ENCODE measurements at places on chromosomes 3 and 15. TPM values are rescaled to one million over a fixed set of nuclear protein-coding genes. Genes with fewer than 3 reads are reported as not detected.

- DNase-seq = no peak
- H3K4me1 ChIP-seq = no peaks in the 10 kb centered on the region
- no peak overlapping the region for H3K4me3 ChIP-seq
Measured at GRCh38 chr3:147919496-147919895, 510.3 kb downstream of the ZIC1 start.

- no peaks in the 10 kb centered on the region for H3K36me3 ChIP-seq
- no peak overlapping the region for H3K27ac ChIP-seq
- H3K4me1 ChIP-seq = no peaks in the 10 kb centered on the region
- H3K27me3 ChIP-seq = peaks cover 16% of the 10 kb centered on the region
- H3K4me3 ChIP-seq = no peak overlapping the region
Measured at GRCh38 chr15:76118767-76119166, 59.0 kb downstream of the TMEM266 start.

DNA sequence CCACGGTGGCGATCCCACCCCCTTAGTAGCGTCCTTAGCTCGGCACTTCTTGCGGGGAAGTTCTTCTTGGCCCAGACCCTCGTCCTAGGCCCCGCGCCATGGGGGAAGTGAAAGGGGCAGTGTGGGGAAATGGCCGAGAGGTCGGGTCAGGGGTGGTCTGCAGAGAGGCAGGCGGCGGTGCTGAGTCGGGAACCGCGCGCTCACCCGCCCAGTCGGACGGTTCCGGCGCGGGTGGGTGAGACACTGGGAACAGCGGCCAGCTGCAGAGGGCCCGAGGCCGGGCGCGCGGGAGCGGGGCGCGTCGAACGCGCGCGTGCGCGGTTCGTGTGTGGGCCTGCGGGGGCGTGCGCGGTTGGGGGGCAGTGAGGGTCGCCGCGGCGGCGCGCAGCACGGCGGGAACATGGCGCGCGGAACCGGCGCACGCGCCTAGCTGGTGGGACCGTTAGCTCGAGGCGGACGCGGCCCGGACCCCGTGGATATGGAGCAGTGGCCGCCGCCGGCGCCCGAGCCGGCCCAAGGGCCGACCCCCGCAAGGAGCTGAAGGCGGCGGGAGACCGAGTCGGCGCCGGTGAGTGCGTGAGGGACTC is 246.9 kb downstream of the GOLGA6L6 start:
- H3K4me1 ChIP-seq = no peaks in the 10 kb centered on the region
- peaks cover 2% of the 10 kb centered on the region for H3K27me3 ChIP-seq
- no peaks in the 10 kb centered on the region for H3K36me3 ChIP-seq
- no peak overlapping the region for H3K4me3 ChIP-seq
- DNase-seq = peak; percentile 6

- no peak for DNase-seq
- no peaks in the 10 kb centered on the region for H3K27me3 ChIP-seq
- H3K36me3 ChIP-seq = no peaks in the 10 kb centered on the region
- no peaks in the 10 kb centered on the region for H3K4me1 ChIP-seq
Measured at GRCh38 chr3:80307844-80308243, 540.0 kb upstream of the ROBO1 start.

DNA sequence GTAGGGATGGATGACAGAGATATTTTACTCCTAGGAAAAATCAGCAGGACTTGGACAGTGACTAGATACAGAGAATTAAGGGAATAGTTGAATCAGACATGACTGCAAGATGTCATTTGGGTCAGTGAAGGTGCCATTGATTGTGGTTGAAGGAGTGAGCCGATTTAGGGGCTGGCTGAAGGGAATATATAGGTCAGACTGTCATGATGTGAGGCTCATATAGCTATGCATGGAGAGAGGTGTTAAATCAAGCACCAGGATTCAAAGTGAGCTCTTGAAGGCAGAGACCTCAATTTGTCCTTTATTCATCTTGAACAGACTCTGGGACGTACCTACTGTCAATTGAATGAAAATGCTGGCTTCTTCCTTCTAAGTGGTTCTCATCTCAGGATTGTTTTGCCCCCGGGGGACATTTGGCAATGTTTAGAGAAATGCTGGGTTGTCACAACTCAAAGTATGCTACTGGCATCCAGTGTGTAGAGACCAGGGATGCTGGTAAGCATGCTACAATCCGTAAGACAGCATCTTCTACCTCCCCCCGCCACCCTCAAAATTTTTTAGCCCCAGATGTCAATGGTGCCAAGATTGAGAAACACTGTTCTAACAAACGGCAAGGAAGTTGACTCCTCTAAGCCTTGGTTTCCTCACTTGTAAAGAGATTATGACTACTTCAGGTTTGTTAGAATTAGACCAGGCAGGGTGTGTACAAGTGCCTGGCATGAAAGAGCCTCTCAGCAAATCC is 7.8 kb downstream of the ATP2C1 start:
- H3K27me3 ChIP-seq = no peaks in the 10 kb centered on the region
- no peak overlapping the region for H3K27ac ChIP-seq
- DNase-seq = no peak
- peaks cover 52% of the 10 kb centered on the region for H3K4me1 ChIP-seq

GRCh38 chr3:44890258-44890657 is 15.8 kb downstream of the TGM4 start:
- no peak for DNase-seq
- no peak overlapping the region for H3K27ac ChIP-seq

GRCh38 chr15:62886431-62887071 is 156.0 kb upstream of the TPM1 start:
- H3K36me3 ChIP-seq = no peaks in the 10 kb centered on the region
- no peak for DNase-seq
- no peak overlapping the region for H3K27ac ChIP-seq
- no peak overlapping the region for H3K4me3 ChIP-seq

DNA sequence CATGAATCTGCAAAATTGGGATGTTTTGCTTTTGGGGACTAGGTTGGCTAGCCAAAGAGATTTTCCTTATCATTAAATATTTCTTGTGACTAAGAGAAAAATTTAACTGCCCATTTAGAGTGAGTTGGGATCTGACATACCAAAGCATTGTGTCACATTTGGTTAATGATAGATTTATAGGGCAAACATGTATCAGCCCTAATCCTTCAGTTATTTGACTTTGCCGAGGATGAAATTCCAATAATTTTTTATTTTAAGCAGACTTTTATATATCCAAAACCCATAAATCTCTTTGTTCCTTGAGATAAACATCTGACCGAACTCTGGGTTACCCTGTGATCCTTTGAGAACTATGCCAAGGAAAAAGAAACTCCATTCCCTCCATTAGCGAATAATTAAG is 218.9 kb downstream of the CDIN1 start:
- H3K27ac ChIP-seq = no peak overlapping the region
- H3K36me3 ChIP-seq = no peaks in the 10 kb centered on the region
- H3K4me3 ChIP-seq = no peak overlapping the region
- H3K4me1 ChIP-seq = no peaks in the 10 kb centered on the region
- no peak for DNase-seq

- H3K4me1 ChIP-seq = no peaks in the 10 kb centered on the region
- no peaks in the 10 kb centered on the region for H3K27me3 ChIP-seq
- H3K36me3 ChIP-seq = no peaks in the 10 kb centered on the region
- H3K4me3 ChIP-seq = no peak overlapping the region
- H3K27ac ChIP-seq = no peak overlapping the region
Measured at GRCh38 chr3:59265566-59265965, 215.7 kb upstream of the CFAP20DC start.

DNA sequence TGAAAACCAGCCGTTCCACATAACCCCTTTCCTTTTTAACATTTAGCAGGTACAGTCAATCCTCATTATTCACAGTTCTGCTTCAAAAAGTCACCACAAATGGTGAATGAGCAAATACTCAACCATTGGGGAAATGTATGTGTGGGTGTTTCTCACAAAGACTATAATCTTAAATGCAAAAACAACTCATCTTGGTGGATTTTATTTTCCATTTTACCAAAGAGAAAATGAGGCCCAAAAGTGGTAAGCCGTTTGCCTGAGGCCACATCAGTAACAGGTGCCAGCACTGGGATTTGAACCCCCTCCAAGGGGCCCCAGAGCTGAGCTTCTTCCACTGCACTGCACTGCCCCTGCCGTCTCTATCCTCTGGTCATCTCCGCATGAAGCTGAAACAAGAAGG is 208.8 kb downstream of the OSBPL10 start:
- H3K27ac ChIP-seq = no peak overlapping the region
- H3K36me3 ChIP-seq = no peaks in the 10 kb centered on the region

DNA sequence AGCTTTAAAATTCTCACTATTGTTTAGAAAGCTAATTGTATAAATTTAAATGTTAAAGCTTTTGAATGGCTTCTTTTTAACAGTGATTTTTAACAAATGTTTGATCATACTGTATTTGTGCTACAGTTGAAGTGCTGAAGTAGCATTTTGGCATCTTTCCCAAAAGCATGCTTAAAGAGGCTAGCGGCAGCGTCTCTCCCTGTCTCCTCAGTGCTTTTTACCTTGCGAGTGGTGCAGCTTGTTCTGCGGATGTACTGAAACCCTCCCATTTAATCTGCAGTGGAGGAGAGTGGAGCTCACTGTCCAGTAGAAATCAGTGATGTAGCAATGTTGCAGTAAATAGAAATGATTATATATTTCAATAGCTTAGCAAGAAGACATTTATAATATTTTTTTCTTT is 43.7 kb downstream of the LRRC49 start:
- peaks cover 26% of the 10 kb centered on the region for H3K27me3 ChIP-seq
- no peak overlapping the region for H3K4me3 ChIP-seq
- H3K4me1 ChIP-seq = no peaks in the 10 kb centered on the region

- no peak overlapping the region for H3K27ac ChIP-seq
- H3K4me3 ChIP-seq = no peak overlapping the region
- H3K36me3 ChIP-seq = no peaks in the 10 kb centered on the region
- H3K27me3 ChIP-seq = peaks cover 13% of the 10 kb centered on the region
Measured at GRCh38 chr3:155391551-155391958, 98.1 kb upstream of the STRIT1 start.

GRCh38 chr3:191260431-191261303 is 61.6 kb downstream of the OSTN start:
- no peak overlapping the region for H3K4me3 ChIP-seq
- no peaks in the 10 kb centered on the region for H3K4me1 ChIP-seq
- no peak overlapping the region for H3K27ac ChIP-seq
- peaks cover 2% of the 10 kb centered on the region for H3K27me3 ChIP-seq
- no peaks in the 10 kb centered on the region for H3K36me3 ChIP-seq

- DNase-seq = no peak
- no peak overlapping the region for H3K4me3 ChIP-seq
Measured at GRCh38 chr3:143478115-143478693, 358.6 kb downstream of the CHST2 start.

- peaks cover 8% of the 10 kb centered on the region for H3K27me3 ChIP-seq
- H3K36me3 ChIP-seq = no peaks in the 10 kb centered on the region
- H3K4me3 ChIP-seq = no peak overlapping the region
Measured at GRCh38 chr3:102240720-102241119, 194.1 kb upstream of the ZPLD1 start.

DNA sequence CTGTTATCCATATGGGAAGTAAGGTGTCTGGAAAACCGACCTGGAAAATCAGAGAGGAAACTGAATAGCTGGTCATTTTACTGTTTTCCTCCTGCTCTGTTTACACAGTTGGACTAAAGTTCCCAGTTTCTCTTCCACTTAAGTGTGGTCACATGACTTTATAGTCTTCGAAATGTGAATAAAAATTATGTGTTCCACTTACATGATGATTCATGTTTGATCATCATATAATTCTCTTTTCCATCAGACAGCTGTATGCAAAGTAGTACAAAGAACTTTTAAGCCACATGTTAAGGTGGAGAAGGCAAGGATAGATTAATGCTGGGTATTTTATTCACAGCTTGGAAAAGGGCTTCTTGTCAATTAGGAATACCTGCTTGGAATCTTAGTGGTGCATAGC is 525.5 kb upstream of the BCHE start:
- no peaks in the 10 kb centered on the region for H3K4me1 ChIP-seq
- DNase-seq = no peak
- H3K27me3 ChIP-seq = no peaks in the 10 kb centered on the region
- H3K36me3 ChIP-seq = no peaks in the 10 kb centered on the region
- H3K4me3 ChIP-seq = no peak overlapping the region

DNA sequence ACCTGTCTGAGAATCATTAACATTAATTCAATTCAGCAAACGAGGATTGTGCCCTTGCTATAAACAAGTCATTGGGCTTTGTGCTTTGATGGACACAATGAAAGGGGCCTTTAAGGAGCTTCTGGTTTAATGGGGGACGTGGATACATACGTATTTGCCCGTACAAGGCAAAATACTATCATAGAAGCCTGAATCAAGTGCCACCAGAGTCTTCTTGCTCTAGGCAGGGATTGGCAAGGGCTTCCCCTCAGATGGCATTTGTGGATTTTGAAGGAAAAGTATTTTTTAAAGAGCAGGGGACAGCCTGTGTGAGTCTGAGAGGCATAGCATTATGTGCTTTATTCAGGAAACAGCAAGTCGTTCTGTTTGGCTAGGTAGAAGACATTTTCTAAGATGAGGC is 83.7 kb upstream of the NEDD4 start:
- H3K4me1 ChIP-seq = no peaks in the 10 kb centered on the region
- peaks cover 5% of the 10 kb centered on the region for H3K27me3 ChIP-seq
- DNase-seq = no peak

GRCh38 chr3:127218454-127218922 is 25.6 kb downstream of the PRR23E start:
- H3K4me1 ChIP-seq = no peaks in the 10 kb centered on the region
- no peak overlapping the region for H3K27ac ChIP-seq

- no peak for DNase-seq
- H3K4me1 ChIP-seq = peaks cover 27% of the 10 kb centered on the region
- peak overlapping the region; percentile 3 for H3K27ac ChIP-seq
- no peaks in the 10 kb centered on the region for H3K27me3 ChIP-seq
Measured at GRCh38 chr3:5162102-5162501, 25.4 kb upstream of the EDEM1 start.

DNA sequence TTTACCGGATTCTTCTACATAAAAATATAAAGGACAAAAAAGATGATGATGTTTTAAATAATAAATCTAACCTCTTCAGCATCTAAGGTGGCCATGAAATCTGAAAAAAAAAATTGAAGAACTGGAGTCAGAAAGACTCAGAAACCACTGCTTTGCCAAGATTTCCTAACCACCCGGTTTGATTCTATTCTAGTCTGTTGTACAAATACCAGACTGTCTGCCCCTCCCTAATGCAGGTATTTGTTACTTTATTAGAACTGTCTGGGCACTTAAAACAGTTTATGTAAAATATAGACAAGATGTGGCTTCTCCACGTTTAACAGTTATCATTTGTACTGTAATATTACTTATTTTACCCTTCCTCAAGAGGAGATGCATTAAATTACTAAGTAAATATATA is 48.8 kb downstream of the UACA start:
- H3K36me3 ChIP-seq = no peaks in the 10 kb centered on the region
- no peak overlapping the region for H3K27ac ChIP-seq
- no peak for DNase-seq
- peaks cover 6% of the 10 kb centered on the region for H3K4me1 ChIP-seq
- H3K27me3 ChIP-seq = peaks cover 30% of the 10 kb centered on the region

- H3K27me3 ChIP-seq = no peaks in the 10 kb centered on the region
- H3K27ac ChIP-seq = no peak overlapping the region
- H3K4me3 ChIP-seq = no peak overlapping the region
Measured at GRCh38 chr3:73378207-73378606, 246.5 kb downstream of the PDZRN3 start.

The WDR6 gene
- 144 TPM for total RNA-seq

The SLC28A1 gene
- not detected for total RNA-seq

The CCDC39 gene
- total RNA-seq = not detected

The SELENOT gene
- total RNA-seq = 108 TPM

The TARS3 gene
- 14.3 TPM for total RNA-seq

The SMAD6 gene
- 0.40 TPM for total RNA-seq

The ABI3BP gene
- not detected for total RNA-seq

The ALPK3 gene
- 0.15 TPM for total RNA-seq

The SIDT1 gene
- 31.6 TPM for total RNA-seq

The GOLGA6L7 gene
- not detected for total RNA-seq

The PTPN23 gene
- total RNA-seq = 34.9 TPM

The CSPG5 gene
- total RNA-seq = 0.40 TPM
